ENCODE measurements at places on chromosomes 3 and 15.

- no peak for DNase-seq
Measured at GRCh38 chr15:92724144-92724543, 68.6 kb upstream of the FAM174B start.

GRCh38 chr3:73681610-73682009 is 56.9 kb upstream of the PDZRN3 start:
- no peak for DNase-seq

DNA sequence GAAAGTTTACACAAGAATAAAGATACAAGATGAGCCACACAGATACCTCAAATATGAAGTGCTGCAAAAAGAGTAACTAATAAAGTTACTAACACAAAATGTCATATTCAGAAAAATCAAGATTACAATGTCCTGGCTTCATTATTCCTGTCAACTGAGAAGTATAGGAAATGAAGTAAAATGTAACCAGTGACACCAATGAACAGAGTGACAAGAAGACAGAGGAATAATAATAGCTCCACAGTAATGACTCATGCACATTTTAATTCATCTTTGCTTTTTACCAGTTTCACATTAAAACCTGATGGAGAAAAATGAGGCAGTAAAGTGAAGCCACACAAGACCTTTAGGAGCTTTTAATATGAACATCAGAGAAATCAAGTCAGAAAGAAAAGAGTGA is 214.1 kb downstream of the ZBBX start:
- DNase-seq: no peak

DNA sequence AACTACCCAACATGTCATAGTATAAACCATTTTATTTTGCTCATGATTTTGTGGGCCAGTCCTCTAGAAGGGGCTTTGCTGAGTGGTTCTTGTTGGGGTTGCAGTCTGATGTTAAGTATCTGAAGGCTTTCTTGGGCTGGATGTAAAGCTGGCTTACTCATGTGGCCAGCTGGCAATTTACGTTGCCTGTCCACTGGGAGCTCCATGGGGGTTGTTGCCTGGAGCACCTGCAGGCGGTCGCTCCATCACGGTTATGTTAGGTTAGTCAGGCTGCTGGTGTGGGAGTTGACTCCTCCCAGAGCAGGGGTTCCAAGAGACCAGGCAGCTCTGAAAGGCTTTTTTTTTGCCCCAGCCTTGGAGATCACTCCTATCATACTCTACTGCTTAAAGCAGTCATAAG is 98.1 kb downstream of the NR1D2 start:
- no peak for DNase-seq

- no peak for DNase-seq
Measured at GRCh38 chr3:100761951-100762350, 52.7 kb downstream of the TFG start.

- no peak for DNase-seq
Measured at GRCh38 chr15:76991048-76991447, 3.9 kb upstream of the PSTPIP1 start.

- no peak for DNase-seq
Measured at GRCh38 chr15:66293419-66294156, at the start of gene DIS3L. TSS of gene DIS3L (plus strand) at chr15:66293568. CDS start at chr15:66293597, 29 bp downstream.

All from esophagus muscularis mucosa (tissue), 4 donors.